ENCODE measurements at places on chromosomes 1 and 21.

GRCh38 chr1:184260382-184260781 lies 126.4 kb upstream of the C1orf21 start:
- DNase-seq: no peak

DNA sequence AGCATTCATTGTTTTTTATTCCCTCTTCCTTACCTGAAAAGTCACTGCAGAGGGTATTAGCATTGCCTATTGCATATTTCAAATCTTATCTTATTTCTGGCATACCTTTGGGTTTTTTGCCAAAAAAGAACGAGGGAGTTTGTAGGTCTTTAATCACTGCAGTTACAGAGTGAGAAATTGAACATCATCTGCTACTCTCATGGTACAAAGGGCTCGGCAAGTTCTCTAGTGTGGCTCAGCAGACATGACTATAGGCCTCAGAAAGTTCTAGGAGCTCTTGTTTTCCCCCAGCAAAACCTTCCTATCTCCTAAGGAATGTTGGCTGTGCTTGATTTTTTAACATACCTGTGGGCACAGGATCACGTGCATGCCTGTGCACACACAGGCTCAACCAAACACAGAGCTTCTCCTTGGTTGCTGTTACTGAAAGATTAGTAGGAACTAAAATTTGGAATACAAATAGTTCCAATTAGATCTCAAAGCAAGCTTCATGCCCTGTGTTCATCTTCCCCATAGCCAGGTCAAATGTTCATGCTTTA lies 69.7 kb downstream of the CCDC185 start:
- no peak for DNase-seq

GRCh38 chr1:53069663-53070327 lies 7.8 kb downstream of the PODN start:
- no peak for DNase-seq

- DNase-seq: no peak
These were observed 30.4 kb downstream of the WNT9A start for GRCh38 chr1:227917081-227917950.

- no peak for DNase-seq
These were observed 4.9 kb upstream of the TRIM63 start for GRCh38 chr1:26072305-26072704.

GRCh38 chr1:29383746-29384371 lies 147.5 kb downstream of the PTPRU start:
- DNase-seq: no peak
